NCI-H69 (cell line): ENCODE measurements at places on chromosomes 5 and 9.

DNA sequence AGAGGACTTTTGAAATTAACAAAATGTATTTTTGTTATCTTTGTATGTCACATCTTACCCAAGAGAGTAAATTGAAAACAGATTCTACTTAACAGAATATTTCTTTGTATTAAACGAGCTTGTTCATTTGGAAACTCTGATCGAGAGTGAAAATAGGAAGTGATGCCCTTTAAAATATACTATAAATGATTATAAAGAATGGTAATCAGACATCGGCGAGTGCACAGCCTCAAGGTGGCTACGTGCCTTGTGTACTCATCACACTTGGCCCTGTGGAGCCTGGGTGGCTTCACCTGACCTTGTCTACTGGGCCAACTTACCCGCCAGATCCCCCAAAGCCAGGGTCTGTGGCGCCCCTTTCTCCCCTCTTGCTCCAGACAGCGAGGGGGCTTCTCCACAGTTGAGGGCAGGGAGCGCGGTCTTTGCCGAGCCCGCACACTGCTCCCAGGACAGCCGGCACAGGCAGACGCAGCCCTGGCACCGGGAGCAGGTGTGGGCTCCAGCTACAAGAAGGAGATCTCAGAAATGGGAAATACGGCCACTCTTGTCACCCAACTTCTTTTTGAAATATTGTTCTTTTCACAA, 243.2 kb downstream of the CEMIP2 start:
- no peak for DNase-seq

GRCh38 chr5:107025712-107026497, 644.8 kb downstream of the EFNA5 start:
- DNase-seq, result peak; percentile 73

- peak; percentile 29 for DNase-seq
These were observed 69.4 kb downstream of the LMNB1 start for GRCh38 chr5:126846344-126846743.

DNA sequence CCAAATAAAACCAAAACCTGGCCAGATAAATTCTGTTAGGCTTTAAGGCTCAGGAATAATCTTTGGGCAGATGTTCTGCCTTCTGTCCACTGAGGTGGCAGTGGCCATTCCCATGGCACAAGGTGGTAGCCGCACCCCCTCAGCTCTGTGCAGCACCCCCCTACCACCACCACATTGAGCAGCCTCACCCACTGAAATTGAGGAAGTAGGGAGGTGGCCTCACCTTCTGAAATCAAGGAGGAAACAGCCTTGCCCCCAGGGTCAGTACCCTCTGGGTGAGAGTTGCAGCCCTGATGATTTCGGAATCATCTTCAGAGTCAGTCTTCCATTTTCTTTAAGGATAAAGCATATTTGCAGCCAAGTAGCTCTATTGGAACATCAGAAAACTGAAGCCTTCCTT, 204.8 kb upstream of the PIK3R1 start:
- no peak for DNase-seq

GRCh38 chr5:2112173-2113025, 229.7 kb upstream of the IRX4 start:
- DNase-seq, result peak; percentile 23

DNA sequence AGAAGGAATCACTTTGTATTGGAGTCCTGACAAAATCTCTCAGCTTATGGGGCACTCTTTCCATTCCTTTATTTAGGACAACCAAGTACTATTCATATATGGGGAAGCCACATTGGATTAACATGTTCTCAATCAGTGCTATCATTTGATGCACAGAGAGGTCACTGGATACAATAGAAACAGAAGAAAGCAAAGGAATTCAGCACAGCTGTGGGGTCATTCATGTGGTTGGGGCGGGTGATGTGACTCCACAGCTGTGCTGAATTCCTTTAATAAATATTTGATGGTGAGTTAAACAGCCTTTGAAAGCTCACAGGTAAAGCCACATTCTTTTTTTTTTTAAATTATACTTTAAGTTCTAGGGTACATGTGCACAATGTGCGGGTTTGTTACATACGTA, 854 bp upstream of the TEX48 start:
- DNase-seq, result no peak

- peak; percentile 29 for DNase-seq
These were observed 321.6 kb upstream of the ITGA1 start for GRCh38 chr5:52466113-52466512.

DNA sequence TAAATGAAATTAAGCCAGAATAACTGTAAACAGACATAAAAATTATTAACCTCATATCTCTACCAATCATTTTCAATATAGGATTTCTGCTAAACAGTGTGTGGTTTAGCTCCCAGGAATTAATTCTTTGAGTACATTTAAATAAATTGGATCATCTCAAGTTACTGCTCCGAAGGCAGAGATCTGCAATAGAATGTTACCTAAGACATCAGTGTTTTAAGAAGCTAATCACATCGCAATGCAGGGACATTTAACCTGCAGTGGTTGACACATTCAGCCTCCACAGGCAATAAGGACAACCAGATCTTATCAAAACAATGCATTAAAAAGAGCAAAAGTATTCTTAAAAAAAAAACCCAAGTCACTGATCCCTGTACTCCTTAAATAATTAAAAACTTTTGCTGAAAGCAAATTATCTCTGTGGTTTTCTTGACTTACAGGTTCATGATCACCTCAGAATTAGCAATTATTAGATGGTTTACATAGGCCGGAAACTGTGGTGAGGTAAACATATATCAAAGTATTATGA, 45.7 kb downstream of the PRDM6 start:
- DNase-seq, result peak; percentile 22

GRCh38 chr9:133031496-133031911, 707 bp downstream of the GTF3C5 start:
- DNase-seq, result peak; percentile 7

DNA sequence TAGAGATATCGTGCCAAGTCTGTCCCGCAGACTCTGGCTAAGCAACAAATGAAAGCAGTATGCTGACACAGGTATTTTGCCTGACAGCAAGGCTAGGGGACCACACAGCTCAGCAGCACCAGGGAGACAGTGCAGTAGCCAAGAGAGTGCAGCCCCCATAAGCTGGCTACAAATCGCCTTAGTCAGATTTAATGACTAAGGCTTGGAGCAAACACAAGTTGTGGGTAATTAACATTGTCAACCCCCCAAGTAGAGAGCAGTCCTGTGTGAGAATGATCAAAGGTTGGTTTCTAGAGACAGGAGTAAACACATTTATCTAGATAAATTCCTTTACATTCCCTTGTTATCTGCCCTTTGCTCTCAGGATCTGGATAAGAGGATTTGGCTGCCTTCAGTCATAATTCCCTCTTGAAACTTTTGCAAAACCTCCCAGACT, 1434.5 kb upstream of the CDH6 start:
- DNase-seq, result peak; percentile 27

GRCh38 chr9:108543251-108543778, 312.5 kb downstream of the ACTL7B start:
- DNase-seq, result peak; percentile 92

- peak; percentile 70 for DNase-seq
These were observed 117.2 kb downstream of the INVS start for GRCh38 chr9:100216178-100216787.
